ENCODE measurements at places on chromosomes 6 and 20. TPM values are rescaled to one million over a fixed set of nuclear protein-coding genes. Genes with fewer than 3 reads are reported as not detected.

The GSTA3 gene
- total RNA-seq: not detected

DNA sequence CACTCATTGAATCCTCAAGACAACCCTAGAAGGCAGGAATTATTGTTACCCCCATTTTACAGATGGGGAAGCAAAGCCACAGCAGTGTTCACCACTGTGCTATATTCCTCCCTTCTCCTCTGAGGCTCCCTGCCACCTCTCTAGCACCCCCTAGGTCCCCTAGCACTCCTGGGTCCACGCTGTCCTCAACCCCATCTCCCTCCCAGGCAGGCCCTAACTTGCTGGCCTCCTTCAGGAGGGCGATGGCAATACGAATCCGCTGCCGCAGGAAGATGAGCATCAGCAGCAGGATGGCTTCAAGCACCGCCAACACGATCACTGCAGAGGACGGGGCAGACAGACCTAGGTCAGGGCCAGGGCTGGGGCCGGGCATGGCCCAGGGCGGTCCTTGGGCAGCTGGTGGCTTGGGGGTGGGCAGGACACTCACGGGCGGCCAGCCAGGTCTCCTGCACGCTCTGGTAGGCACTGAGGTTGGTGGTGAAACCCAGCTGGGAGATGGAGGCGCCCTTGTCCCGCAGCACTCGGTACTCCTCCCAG is 7.8 kb upstream of the NEU1 start:
- no peak for DNase-seq

DNA sequence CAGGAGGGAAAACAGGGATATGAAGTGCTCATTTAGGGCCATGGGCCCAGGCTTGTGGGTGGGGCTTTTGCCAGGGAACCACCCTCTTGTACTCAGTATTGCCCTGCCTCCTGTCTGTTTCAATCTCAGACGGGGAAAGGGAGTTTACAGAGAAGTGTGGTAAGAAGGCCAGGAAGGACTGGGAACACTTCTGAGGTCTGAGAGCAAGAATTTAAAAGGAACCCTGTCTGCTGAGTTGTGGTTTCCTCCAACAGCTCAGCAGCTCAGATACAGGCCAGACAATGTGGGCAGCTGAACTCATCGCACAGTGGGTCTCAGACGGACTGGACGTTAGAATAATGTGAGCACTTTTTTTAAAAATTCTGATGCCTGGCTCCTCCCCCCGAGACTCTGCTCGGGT is 354.1 kb upstream of the ARID1B start:
- no peak for DNase-seq

DNA sequence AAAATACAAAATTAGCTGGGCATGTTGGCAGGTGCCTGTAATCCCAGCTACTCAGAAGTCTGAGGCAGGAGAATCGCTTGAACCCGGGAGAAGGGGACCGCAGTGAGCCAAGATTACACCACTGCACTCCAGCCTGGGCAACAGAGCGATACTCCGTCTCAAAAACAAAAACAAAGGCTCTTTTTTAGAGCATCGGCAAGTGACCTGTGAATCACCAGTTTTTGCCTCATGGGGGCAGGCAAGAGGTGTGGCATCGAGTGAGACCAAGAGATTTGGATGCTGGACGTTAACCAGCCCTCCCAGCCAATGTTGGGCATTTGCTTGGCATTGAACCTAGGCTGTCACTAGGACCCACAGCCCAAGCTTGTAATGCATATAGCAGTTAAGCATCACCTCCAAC is 14.6 kb upstream of the CDK5RAP1 start:
- DNase-seq: no peak

DNA sequence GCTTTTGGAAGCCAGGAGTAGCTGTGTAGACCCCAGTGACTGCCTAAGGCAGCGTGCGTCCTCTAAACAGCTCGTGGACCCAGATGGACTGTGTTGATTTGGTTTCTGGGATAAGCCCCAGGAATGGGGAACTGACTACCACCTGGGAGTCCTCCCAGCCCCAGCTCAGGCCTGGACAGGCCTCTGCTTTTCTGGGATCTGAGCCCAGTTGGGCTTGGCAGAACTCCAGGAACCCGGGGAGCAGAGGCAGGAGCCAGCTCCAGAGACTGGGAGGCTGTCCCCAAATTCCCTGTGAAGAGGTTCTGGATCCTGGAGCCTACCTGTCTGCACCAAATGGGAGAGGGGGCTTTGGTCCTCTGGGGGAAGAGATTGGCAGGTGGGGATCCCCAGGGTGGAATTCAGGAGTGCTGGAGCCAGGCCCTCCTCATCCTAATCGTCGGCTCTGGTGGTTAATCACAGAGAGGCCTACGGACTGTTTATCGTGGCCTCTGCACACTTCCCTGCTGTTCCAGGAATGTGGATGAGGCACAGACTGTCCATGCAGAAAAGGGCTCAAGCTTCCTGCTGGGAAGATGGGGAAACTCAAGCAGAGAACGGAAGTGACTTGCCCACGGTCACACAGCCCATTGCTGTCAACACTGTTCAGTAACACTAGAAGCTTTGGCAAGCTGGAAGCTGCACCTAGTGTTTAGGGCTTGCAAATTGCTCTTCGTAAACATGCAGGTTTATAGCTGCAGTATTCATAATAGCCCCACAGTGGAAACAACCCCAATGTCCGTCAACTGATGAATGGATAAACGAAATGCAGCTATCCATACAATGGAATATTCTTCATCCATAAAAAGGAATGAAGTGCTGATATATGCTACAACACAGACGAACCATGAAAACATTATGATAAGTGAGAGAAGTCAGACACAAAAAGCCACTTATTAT is 100.6 kb downstream of the KCNB1 start:
- no peak for DNase-seq

All from glomerular endothelial cell (primary cell).